ENCODE measurements at places on chromosomes 4 and X. TPM values are rescaled to one million over a fixed set of nuclear protein-coding genes. Genes with fewer than 3 reads are reported as not detected.

- no peak overlapping the region for H3K4me3 ChIP-seq
- no peak overlapping the region for H3K27ac ChIP-seq
- no peaks in the 10 kb centered on the region for H3K36me3 ChIP-seq
- DNase-seq = no peak
- H3K27me3 ChIP-seq = no peaks in the 10 kb centered on the region
- no peaks in the 10 kb centered on the region for H3K4me1 ChIP-seq
Observed at GRCh38 chr4:105605493-105605892, 53.1 kb downstream of the ARHGEF38 start.

Gene SPANXN3
- total RNA-seq = not detected

DNA sequence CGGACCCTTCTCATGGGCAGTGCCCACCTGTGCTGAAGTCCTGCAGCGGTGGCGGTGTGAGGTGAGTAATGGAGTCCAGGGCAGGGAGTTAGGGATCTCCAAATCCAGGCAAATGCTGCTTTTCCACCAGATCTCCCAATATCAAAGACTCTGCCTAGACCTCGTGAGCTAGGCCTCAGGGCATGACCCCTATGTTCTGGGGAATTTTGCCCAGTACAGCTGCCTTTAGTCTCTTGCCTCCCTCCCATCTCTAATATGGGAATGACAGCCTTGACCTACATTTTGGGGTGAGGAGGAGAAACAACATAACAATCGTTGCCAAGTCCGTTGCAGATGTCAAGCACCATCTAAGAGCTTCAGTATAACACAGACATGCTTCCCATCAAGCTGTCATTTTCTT lies 7.3 kb downstream of the PAK3 start:
- H3K4me3 ChIP-seq = no peak overlapping the region
- H3K27ac ChIP-seq = no peak overlapping the region
- H3K4me1 ChIP-seq = no peaks in the 10 kb centered on the region

Gene SLITRK4
- 2.0 TPM for total RNA-seq

Gene TCEAL3
- 10.0 TPM for total RNA-seq

Gene TBX22
- total RNA-seq = 0.26 TPM
